ENCODE measurements at places on chromosomes 11 and 22.

- no peak for DNase-seq
Observed at GRCh38 chr11:115502636-115503082, 1.6 kb downstream of the CADM1 start.

GRCh38 chr22:40014667-40015248, 20.0 kb downstream of the FAM83F start:
- DNase-seq: no peak

DNA sequence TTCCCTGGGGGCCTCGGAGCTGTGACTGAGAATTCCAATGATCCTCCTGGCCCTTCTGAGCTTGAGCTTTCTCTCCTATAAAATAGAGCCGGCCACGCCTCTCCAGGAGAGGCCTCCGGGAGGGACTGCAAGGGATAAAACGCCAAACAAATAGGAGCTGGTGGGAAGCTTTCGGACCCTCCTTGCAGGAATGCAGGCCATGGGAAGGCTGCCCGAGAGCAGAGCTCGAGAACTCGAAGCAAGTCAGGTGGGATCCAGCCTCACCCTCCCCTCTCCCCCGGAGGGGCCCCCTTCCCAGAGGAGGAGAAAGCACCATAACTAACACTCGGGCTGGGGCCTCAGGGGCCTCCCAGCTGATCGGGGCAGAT, 34.6 kb downstream of the FLRT1 start:
- DNase-seq: no peak

- no peak for DNase-seq
Observed at GRCh38 chr22:44213489-44214043, 32.8 kb downstream of the PARVG start.

GRCh38 chr11:79021601-79022000, 419.2 kb downstream of the TENM4 start:
- no peak for DNase-seq

- no peak for DNase-seq
Observed at GRCh38 chr11:27209562-27210005, 153.4 kb downstream of the CCDC34 start.

- no peak for DNase-seq
Observed at GRCh38 chr11:121141066-121141465, 40.0 kb downstream of the TECTA start.

DNA sequence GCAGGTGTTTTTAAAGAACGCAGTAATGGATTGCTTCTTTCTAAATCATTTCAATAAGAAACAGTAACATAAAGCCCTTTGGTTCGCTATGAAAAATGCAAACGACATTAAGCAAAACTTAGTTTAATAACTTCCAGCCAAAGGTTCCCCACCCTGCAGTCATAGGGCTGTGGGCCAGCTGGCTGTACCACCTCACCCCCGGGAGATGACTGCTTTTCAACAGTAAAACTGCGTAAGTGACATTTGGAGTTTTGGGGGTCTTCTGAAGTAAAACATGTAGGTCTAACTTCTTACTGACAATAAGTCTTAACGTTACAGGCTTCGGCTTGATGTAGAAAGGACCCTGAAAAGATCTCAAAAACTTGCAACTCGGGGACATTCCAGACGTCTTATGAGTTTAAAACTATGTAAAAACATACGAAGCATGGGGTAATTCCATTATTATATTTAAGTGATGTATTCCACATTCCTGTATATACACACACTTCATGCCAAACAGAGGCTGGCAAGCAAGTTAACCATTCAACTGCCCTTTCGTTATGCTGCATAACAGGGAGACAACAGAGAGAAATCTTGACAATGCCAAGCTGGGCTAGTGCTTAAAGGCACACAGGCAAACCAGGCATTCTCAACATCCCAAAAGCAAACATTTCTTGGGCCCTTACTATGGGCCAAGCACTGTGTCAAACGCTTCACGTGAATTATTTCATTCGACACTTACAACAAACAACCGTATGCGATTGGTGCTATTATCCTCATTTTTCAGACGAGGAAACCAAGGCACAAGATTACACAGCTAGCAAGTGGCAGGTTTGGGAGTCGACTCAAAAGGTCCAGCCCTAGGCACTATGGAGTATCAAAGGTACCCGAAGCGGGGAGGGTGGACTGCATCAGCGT, 1.2 kb downstream of the MRTFA start:
- DNase-seq: no peak

DNA sequence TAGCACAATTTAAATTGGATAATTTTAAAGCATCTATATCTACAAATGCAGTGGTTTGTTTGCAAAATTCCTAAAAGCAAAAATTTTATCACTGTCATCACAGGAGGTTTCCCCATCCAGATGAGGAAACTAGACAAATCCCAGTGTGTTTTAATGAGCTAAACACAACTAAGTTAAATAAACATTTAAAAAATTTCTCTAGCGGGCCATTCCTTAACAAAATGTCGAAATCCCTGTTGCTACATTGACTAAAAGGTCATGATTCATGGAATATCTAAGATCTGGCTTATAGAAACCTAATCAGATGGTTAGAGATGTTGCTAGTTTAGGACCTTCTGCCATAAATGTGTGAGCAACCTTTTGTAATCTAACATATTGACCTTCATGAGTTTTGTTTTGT, 107.3 kb upstream of the BDNF start:
- DNase-seq: no peak

DNA sequence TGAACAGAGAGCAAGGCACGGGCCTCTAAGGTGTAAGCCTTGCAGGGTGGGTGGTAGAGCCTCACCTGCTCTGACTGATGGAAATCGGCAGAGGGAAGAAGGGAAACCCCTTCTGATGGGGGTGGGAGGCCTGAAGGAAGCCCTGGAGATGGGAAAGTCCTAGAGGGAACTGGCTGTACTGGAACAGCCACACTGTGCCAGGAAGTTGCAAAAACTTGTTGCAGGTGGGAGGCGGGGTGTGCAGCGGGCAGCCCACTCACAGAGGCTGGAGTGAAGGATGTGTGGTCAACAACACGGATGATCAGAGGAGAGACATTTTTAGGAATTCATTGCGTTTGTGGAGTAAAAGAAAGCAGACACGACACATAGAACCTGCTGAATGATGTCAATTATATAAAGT, 91.3 kb downstream of the ZC3H12C start:
- no peak for DNase-seq

DNA sequence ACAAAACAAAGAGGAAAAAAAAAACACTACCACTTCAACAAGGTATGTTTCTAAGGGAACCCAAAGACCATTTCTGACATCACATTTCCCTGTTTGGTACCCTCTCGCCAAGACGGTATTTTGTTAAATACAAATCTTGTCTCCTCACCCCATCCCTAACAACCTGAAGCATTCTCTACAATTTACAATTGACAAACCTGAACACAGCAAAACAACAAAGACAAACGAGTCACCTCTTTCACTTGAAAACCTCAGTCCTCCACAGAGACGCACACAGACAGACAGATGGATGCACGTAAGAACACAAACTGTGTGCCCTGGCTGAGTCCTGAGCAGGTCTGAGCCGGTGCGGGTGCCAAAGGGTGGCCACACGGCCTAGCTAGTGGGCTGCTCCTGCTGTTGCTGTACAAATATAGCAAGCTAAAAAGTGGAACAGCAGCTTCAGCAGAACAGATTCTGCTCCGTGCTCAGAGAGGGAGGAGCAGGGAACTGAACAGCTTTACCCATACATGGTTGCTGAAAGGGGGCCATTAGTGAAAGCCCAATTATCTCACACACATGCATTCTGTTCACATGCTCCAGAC, 28.5 kb downstream of the CELF1 start:
- no peak for DNase-seq
